ENCODE measurements at places on chromosomes 6 and 20.

GRCh38 chr6:96947055-96947454 lies 22.5 kb downstream of the KLHL32 start:
- no peak for DNase-seq

DNA sequence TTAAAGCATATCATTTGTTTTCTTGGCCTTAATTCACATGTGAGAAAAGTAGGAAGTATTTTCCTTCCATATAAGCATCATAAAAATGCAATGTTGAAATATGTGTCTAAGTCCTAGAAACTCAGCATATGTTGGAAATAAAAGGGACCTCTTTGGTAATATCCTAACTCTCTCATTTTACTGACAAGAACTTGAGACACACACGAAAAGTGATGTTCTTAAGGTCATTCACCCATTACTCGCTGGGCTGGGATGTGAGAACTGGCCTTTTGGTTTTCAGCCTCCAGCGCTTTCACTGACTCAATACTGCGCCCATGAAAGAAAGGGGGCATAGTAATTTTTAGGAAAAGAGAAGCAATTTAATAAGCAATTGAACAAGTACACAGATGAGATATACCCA lies 153.5 kb upstream of the SCGN start:
- no peak for DNase-seq

DNA sequence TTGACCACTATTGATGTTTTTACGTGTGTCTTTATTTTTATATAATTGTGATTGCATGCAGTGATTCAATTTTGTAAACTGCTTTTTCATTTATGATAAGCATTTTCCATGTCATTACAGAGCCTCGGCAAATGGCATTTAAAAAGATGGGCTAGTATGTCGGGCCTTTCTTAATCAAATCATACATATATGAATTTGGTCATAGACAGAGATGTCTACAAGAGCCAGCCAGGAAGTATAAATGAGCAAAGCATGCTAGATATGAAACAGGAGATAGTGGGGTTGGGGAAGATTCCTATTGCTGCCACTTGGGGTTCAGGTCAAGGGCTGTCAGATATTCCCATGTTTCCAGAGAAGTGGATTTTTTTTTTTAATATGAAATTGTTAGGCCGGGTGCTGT lies 20.0 kb downstream of the KIF3B start:
- DNase-seq = no peak

- no peak for DNase-seq
Observed at GRCh38 chr6:28505733-28506132, 9.9 kb downstream of the GPX6 start.

GRCh38 chr20:34888468-34888867 lies 12.1 kb downstream of the ACSS2 start:
- no peak for DNase-seq

- DNase-seq = peak; percentile 61
Observed at GRCh38 chr6:169862892-169863525, 111.6 kb downstream of the ERMARD start.
